ENCODE measurements at places on chromosomes 5 and 9.

- DNase-seq, result peak; percentile 23
Measured at GRCh38 chr9:128190516-128191405, 611 bp downstream of the CIZ1 start.

- DNase-seq, result no peak
Measured at GRCh38 chr5:92492908-92493307, 1088.1 kb downstream of the NR2F1-AS1 start.

DNA sequence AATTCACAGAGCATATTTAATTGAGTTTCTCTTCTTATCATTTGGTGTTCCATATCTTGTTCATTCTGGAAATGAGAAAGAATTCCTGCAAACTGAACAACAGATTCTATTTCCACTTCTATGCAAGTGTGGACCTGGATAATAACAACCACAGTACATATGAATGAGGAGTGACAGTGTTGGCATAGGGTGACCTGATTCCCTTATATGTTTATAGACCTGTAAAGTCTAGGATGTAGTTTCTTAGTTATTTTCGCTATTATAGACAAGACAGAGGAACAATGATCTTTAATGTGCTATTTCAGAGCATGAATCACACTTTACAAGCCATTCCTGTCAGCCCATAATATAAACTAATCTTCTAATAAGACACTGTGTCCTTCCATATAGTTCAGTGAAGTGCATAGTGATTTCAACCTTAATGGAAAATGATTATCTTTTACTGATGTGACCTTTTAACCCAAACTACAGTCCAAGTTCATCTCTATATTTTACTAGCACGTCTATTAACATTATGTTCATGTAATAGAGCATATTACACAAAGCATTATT is 88.2 kb upstream of the FAM174A start:
- no peak for DNase-seq

DNA sequence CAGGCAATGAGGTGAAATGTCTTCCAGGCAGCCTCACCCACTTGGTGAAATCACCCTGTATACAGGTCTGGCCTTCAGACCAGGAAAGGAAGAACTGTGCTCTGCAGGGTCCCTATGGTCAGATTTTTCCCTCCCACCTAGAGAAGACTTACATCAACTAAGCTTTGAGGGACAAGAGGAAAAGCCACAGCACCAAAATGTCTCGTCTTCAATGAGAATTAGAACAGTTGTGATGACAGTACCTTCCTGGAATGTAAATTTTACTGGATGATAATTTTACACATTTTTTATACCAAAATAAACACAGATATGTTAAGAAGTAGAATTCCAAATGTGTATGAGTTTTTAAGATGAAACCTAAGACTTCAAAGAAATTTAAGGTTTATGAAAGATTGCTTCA is 283.9 kb downstream of the SPOCK1 start:
- DNase-seq, result no peak

DNA sequence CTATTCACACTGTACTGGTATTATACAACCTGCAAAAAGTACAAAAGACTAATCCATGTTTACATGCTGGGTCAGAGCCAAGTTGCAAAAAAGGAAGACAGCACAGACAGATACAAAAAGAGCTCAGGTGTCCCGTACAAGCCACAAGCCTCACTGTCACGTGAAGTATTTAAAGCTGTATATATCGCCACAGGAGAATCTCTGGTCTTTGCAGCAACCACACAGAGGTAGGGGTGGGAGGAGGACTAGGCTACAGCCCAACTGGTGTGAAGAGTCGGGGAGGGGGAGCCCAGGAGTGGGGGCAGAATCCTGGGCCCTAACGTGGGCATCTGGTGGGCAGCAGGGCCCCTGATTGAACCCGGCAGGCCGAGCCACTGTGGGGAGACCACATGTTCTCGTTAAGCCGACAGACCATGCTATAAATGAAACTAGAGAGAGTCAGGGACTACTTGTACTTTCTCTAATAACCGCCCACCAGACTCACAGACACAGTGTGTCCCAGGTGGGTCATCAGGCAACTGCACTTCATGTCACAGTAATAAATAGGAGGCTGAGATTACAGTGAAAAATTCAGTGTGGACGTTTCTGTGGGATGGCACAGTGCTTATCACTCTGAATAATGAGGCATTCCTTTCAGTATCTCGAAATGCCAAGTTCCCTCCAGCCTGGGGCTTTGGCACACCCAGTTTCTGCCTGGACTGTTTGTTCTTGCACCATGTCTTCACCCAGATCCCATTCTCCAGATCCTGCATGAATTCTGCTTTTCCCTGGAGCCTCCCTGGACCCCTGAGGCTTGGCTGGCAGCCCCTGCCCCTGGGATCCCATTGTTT is 79.3 kb upstream of the SH3PXD2B start:
- no peak for DNase-seq

DNA sequence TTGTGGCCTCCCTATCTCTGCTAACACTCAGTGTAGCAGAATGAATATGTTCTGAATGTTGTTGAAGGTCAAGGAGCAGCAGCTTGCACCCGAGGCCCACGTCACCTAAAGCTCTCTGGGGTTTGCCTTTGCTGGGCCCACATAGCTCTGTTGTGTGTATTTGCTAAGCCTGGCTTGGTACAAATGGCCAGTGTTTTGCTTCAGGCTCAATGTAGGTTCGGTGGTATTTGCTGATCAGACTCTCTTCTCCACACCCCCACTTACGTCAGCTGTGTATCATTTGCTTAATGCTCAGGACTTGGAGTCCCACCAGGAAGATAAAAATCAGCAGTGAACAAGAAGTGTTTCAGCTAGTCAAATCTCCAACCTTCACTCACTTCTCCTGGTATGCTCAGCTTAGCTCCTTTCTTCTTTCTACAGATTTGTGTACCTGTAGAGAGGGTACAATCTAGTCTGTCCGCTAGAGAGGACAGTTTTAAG is 4.8 kb upstream of the RFESD start:
- DNase-seq, result no peak

DNA sequence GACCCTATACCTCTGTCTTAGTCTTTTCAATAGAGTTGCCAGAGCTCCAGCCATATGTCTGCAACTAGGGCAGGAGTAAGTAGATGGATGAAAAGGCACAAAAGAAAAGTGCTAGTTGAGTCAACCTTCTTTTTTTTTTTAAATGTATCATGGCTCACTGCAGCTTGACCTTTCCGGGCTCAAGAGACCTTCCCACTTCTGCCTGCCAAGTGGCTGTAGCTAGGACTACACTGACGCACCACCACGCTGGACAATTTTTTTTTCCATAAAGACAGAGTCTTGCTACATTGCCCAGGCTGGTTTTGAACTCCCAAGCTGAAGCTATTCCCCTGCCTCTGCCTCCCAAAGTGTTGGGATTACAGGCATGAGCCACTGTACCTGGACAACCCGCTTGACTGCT is 27.3 kb downstream of the FOXE1 start:
- no peak for DNase-seq

GRCh38 chr5:132063090-132063911 is 2.8 kb downstream of the IL3 start:
- peak; percentile 80 for DNase-seq

DNA sequence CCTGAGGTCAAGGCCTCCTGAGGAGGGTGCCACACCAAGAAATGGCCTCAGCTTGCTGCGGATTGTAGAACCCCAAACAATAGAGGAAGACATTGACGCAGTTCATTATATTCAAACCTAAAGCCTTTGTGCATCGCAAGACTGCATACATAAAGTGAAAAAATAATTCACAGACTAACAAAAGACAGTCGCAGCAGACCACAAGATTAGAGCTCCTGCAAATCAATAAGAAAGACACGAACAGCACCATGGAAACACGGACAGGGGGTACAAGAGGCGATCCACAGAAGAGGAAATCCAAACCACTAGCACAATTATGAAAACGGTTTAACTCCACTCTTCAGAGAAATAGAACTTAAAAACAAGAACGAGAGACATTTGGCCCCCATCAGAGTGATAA is 10.0 kb upstream of the TCOF1 start:
- no peak for DNase-seq

DNA sequence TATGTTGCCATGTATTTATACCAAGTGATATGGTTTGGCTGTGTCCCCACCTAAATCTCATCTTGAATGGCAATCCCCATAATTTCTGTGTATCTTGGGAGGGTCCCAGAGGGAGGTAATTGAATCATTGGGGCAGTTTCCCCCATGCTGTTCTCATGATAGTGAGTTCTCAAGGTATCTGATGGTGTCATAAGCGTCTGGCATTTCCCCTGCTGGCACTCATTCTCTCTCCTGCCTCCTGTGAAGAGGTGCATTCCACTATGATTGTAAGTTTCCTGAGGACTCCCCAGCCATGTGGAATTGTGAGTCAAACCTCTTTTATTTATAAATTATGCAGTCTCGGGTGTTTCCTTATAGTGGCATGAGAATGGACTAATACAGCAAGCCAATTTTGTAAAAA is 140.8 kb upstream of the ADAMTSL1 start:
- DNase-seq, result no peak

GRCh38 chr5:178218827-178219226 is 13.8 kb downstream of the PHYKPL start:
- no peak for DNase-seq

DNA sequence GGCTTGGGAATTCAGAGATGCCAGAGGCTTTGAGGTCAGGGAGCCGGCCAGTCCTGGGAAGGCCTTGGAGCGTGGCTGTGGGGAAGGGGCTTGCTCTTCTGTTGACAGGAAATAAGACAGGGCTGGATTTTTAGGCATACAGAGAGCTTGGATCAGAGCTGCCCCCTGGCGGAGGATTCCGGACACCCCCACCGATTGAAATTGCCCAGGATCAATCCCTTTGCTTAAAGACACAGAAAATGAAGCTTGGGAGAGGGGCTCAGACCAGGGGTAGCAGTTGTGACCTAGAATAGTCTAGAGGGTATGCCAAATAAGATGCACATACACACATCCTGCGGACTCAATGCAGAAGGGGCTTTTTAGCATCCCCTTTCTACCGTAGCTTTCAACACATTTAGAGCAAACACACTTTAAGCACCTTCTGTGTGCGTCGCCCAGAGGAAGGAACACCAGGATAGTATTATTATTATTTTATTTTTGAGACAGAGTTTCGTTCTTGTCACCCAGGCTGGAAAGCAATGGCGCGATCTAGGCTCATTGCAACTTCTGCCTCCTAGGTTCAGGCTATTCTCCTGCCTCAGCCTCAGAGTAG is 1.7 kb upstream of the NTMT1 start:
- DNase-seq, result peak; percentile 83

DNA sequence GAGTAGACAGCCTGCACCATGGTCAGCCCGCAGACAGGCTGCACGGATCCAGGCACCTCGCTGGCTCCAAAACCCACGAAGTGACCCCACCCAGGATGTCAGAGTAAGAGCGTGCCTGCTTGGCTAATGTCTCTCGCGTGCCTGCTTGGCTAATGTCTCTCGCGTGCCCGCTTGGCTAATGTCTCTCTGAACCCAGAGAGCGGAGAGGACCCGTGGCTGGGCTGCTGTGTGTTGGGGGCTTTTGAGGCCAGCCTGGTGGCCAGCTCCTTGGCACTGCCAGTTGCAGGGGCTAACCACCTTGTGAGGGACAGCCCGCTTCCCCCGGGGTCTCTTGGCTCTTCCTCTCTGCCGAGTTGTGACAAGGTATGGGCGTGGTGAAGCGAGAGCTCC is 8.9 kb upstream of the RXRA start:
- DNase-seq, result no peak

DNA sequence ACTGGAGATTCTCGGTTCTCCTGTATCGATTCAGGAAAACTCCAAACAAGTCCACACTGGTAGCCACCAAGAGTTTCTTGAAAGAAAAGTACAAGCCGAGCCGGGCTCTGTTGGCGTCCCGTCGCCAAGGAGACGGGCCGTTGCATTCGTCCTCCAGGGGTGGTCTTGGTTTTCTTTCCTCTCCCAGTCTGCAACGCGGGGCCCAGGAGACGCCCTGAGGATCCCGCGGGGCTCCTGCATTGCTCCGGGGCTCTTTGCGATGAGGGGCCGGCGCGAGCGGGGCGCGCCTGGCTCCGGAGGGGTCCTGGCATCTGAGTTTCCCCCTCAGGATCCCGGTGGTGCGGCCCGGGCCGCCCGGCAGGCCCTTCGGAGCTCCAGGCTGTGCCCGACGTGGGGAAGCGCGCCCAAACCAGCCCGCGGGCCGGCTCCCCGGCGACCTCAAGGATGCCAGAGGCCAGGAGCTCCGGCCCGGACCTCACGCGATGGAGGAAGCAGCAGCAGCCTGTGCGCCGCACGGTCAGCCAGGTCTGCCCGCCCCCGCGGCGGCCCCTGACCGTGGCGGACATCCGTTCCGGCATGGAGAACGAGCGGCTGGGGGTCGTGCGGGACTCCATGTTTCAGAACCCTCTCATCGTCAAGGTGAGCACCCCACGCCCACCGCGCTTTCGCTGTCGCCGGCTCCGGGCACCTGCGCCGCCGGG is at the start of gene CFAP77:
TSS of gene CFAP77 (plus strand) at position 384 of the 701 bp plus-strand sequence. CDS start at position 445, 61 bp downstream.
- peak; percentile 86 for DNase-seq

DNA sequence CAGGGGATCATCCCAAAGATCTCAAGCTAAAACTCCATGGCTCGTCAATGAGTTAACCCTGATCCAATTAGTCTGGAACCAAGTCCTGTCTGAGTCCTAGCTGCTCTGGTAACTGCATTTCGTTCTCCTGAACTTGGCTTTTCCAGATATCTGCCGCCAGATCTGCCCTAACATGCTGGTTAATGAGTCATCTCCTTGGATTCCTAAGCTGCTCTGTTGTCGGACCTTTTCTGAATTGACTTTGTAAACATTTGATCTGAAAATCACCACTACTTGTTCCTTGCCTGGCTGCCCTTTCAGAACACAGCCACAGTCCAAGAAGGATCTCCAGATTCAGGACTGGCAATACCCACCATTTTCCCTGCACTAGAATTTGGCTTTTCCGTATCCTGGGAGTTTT is 473.0 kb downstream of the ZSWIM6 start:
- no peak for DNase-seq

DNA sequence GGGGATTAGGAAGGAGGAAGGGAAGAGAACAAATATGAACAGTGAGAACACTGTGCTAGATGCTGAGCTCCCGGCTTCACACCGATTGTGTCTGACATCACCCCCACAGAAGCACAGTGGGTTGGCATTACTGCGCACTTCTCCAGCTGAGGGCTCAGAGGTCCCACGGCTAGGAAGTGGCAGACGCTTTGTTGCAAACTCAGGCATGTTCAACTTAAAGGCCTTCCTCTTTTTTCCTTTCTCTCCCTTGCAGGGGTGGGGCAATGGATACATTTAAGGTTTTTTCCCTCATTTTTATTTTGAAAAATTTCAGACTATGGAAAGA is 15.5 kb upstream of the SHB start:
- peak; percentile 72 for DNase-seq

DNA sequence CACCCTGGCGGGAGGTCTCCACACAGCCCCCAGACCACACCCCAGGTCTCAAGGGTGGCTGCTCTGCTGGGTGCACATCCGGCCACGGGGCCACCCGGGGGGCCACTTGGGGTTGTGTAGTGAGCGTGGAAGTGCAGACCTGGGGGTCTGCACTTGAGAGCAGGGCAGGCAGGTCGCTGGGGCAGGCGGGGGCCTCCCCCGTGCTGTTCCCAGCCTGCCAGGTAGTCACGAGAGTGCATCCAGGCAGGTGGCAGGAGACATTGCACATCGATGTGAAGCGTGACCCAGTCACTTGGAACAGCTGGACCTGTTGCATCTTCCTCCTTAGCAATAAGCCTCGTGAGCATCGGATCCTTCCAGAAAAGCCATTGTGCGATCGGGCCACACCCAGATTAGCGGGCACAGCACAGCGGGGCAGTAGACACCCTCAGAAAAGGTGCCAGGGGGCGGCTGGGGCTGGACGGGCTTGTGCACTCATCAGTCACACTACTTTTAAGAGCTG is 4.8 kb upstream of the ENTPD8 start:
- DNase-seq, result no peak

GRCh38 chr5:18216016-18216415 is 581.8 kb downstream of the TAF11L14 start:
- DNase-seq, result no peak
